ENCODE measurements at places on chromosomes 6 and 20. TPM values are rescaled to one million over a fixed set of nuclear protein-coding genes. Genes with fewer than 3 reads are reported as not detected.
A peak's percentile ranks its signal among the peaks of the same experiment; 100 is the strongest.

DNA sequence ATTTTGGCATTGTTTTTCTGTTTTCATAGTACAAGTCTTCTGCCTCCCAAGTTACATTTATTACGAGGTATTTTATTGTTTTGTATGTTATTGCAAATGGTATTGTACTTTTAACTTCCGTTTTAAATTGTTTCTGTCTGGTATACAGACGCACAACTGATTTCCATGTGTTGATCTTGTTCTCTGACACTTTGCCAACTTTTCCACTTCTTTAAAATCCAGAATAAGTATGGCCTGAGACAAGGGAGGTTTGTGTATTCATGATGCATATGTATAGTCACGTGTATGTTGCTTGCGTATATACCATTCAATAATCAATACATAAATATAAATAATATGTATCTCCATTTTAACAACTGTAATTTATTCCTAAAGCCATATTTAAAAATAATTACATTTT is 41.2 kb downstream of the THBS2 start:
- DNase-seq, result peak; percentile 74

The RIMS1 gene
- 5.7 TPM for total RNA-seq

The MAK gene
- 3.2 TPM for total RNA-seq

- DNase-seq, result no peak
These were observed 105.7 kb downstream of the RNASET2 start for GRCh38 chr6:166850677-166851076.

GRCh38 chr6:4603291-4603690 is 172.9 kb upstream of the CDYL start:
- DNase-seq, result no peak

Data from lung (tissue), 17 donors.